ENCODE measurements at places on chromosomes 2 and 18.

DNA sequence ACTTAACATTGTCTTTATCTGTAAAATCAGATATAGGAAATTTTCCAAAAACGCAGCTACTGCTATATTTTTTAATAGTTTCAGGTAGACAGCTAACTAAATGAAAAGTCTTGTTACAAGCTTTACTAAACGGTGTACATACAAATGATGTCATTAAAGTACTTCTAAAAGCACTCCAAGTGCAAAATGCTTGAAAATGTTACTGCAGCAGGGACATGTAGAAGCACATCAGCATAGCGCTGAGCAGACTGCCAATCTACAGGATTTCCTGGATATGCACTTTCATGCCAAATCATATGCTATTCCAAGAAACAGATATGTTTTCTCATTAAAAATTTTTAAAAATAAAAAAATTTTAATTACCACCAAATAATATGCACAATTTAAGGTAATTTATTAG lies 61.7 kb downstream of the SMAD2 start:
- no peak for DNase-seq

DNA sequence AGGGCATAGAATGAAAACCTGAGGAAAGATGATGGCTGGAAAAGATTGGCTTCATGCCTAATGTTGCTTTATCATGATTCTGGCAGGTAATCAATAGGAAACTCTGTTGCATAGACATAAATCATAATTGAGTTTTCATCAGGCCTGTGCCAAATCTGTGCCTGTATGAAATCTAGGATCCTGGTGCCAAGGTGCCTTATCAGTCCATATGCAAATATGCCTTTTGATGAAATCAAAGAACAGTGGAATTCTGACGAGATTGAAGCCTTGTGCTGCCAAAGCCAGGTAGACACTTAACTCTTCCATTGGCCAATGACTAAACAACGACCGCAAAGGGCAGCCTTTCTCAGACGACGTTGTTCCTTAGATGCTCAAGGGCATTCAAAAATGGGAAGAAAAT lies 170.0 kb upstream of the CRIM1 start:
- no peak for DNase-seq

GRCh38 chr2:105242286-105242993 lies 897 bp downstream of the GPR45 start:
- DNase-seq = no peak

DNA sequence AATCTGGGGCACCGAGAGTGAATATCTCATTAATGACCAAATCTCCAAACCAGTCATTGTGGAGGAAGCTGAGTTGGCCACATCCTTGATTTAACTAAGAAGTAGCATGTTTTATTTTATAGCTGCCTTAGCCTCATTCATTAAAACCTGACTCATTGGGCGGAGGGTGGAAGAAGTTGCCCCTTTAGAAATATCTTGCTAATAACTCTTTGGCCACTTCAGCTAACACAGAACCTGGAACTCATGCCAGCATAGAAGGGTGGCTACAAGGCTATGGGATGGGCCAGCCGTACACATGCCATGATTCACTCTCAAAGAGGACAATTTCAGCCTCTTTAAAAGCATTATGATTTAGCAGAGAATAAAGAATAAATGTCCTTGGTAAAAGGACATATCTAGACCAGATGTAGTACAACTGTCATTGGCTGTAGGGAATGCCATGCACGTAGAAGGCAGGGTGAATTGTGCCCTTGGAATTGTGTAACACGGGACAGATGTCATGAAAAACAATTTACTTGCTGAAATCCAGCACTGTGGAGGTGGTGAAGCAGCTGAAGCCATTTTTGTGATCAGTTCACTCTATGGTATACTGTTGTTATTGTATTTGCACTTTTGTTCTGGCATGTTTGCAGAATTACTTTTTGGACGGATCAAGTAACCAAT lies 330.0 kb downstream of the PLCL1 start:
- no peak for DNase-seq

- DNase-seq = no peak
Observed at GRCh38 chr2:162330881-162331280, 12.4 kb upstream of the IFIH1 start.

DNA sequence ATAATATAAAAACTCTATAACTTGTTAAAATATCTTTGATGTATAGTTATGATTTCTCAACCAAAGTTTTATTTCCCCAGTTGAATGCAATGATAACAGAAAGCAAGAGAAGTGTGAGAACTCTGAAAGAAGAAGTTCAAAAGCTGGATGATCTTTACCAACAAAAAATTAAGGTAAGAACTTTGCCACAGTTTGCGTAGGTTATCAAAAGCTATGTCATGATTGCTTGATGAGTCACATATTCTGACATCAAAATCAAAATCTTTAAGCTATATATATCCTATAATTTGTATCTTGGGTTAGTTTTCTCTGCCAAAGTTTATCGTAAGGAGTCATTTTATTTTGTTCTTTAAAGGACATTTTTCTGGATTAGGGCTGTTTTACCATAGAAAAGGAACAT lies 35.0 kb downstream of the NDC80 start:
- no peak for DNase-seq

DNA sequence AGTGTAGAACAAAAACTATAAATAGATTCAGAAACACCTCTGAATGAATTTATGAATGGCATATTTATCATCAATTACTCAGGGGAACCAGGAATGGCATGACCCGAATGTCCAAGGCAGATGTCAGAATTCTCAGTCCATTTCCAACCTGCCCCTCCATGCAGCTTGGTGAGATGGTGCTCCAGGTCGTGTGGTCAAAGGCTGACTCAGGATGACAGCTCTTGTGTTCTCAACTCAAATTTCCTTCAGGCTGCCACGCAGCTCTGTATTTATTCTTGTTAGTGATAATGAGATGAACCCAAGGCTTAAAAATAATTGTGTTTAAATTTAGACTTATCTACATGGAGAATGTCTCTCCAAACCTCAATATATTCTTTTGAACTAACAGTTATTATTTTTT lies 146.9 kb downstream of the METTL4 start:
- DNase-seq = no peak

- peak; percentile 45 for DNase-seq
Observed at GRCh38 chr18:46481048-46481846, 175.8 kb downstream of the LOXHD1 start.

DNA sequence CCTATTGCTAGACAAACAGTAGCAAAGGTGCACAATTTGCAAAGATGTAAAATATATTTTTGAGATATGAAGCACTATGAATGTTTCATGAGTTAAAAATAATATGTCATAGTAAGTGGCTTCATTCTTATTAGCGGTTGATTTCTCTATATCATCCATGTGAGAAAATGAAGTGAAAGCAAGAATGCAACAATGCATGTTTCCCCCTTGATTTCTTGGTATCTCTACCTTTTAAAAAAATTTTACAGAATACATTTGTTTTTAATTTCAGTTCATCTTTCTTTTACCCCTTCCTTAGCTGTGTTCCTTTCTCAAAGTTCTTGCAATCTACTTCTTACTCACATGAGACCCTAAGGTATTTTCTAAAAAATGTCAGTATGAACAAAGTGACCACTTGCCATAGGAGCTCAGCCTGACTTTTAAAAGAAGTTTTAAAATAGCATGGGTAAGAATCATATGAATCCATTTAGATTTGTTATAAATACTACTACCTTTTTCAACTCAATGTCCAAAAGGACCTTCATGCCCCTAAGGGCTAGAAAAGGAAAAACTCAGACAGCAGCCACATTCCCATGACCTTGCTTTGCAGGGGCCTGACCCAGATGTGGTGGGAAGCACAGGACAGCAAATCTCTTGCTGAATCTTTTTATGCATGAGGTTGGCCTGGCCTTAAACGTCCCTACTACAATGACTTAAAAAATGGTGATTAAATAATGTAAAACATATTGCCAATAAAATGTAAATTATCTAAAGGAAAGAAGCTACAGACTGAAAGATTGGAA lies 14.8 kb upstream of the SLC38A11 start:
- DNase-seq = no peak

DNA sequence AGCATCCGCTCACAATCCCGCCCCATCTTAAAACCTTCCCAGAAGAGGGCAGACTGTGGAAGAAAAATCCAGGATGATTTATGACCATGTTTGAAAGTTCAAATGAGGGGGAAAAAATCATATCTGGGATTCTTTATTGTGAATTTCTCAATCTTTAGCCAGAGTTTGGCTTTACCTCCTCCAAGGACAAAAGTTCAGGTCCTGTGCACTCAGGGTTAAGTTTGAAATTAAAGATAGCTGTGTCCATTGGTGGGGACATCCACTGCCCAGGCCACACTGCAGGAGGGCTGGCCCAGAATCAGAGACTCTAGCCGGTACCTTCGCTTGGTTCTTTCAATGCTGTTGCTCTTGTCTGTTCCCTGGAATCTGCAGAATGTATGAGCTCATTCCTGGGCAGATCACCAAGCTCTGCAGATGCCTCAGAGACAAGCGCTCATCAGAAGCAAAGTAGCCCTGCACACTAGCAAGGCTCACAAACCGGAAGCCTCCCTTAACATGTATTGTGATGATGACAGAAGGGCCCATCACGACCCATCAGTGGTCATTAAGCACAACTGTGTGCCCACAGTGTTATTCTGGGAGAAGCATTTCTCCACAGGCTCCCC lies 375.3 kb upstream of the KLHL29 start:
- DNase-seq = no peak

DNA sequence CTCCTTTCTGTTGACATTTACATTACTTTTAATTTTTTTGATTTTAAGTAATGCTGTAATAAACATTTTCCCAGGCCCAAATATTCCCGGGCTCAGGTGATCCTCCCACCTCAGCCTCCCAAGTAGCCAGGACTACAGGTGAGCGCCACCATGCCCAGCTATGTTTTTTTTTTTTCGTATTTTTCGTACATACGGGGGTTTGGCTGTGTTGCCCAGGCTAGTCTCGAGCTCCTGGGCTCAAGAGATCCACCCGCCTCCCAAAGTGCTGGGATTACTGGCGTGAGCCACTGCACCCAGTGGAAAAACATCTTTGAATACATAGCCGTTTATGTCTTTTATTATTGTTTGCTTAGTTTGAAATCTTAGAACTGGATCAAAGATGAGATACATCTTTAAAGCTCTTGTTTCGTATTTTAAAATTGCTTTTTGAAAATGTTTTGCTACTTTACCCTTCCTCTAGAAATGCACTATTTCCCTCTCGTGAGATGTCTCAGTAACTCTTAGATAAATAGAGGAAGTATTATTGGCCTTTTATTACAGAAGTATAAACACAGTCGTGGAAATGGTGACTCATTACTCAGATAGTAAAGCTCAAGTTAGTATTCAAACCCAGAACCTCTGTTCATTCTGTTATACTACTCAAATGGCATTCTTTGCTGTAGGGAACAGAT lies 2.4 kb downstream of the SMCHD1 start:
- DNase-seq = peak; percentile 69

DNA sequence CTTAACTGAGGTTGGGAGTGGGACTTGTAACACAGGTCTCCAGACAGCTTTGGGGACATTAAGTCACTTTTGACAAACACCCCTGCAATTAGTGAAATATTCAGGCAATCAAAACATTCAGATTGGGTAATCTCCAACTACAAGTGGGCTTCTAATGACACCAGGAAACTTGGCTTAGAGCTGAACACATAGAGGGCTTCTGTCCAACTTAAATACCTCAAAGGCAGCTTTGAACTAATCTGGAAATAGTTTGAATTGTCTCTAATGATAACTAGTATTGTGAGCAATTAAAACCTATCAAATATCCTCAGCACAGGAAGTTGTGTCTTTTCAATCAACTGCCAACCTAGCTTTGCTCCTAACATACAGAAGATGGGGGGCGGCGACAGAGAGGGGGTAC lies 5.1 kb upstream of the ASPRV1 start:
- no peak for DNase-seq

DNA sequence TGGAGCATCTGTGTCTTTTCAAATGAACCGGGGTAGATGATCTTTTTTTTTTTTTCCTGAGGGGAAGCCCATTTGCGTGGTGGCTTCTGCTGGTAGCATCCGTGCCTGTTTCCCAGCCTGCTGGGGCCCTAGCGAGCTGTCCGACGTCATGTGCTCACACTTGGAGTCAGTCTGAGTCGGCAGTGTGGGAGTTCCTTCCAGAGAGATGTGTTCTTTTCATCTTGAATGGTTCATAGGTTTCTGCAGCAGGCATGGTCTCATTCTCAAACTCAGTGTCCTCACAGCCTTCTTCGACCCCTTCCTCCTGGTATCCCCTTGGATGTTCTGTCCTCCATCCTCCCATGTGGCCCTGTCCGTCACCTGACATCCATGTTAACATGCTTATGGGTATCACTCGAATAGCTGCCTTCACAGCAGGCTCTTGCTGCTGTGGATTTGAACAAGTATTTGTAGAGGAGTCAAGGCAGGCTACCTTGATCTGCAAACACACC lies 51.0 kb downstream of the LDLRAD4 start:
- no peak for DNase-seq

DNA sequence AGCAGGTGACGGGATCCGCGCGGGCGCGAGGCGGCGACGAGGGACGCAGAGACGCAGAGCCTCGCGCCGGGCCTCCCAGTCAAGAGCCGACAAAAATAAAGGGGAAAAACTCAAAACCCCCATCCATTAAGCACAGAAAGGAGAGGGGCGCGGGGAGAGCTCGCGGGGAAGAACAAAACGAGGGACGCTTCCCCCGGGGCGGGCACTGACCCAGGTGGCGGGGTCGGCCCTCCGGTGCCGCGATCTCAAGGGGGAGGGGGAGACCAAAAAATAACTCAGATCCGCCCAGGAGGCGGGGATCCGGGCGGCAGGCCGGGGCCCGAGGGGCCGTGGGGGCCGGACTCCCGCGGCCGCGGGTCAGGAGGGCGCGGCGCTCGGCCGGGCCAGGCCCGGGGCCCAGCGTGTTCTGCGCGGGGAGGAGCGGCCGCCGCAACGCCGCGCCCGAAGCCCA lies 597 bp downstream of the RNF103 start:
- peak; percentile 29 for DNase-seq

DNA sequence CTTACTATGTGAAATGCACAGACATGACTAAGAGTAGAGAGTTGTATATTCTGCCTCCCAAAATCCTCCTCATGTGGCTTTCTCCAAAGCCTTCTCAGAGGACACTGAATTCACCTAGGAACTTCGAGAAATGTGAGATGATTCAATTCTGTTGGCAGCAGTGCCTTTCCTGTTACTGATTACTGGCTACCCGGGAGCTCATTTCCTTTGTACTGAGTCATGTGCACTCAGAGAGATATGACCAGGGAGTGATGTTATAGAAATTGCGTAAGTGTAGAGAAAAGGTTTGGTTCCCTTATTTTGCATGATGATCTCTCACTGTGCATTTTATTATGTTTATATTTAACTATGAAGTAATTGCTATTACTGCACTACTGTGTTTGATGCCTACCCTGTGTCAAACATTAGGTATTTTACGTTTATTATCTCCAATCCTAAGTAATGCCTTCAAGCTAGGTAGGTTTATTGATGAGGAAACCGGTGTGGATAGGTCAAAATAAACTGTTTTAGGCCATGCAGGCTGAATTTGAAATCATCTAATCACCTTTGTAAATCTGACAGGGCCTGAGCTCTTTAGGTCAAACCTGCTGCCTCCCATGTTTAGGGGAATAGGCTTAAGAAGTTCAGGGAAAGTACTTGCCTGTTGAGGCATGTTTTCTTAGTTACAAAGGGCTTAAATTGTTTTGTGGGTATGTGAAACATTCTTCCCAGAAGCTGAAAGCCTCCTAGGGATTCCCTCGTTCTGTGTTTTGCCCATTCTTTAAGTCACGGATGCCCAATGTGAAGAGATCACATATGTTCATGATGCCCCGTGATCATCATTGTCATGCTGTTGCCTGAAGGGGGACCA lies 86.8 kb downstream of the FMNL2 start:
- peak; percentile 66 for DNase-seq

GRCh38 chr18:48129621-48130082 lies 199.2 kb upstream of the SMAD2 start:
- no peak for DNase-seq

Data from hepatic stellate cell (primary cell).